ENCODE measurements at places on chromosomes 6 and 20. TPM values are rescaled to one million over a fixed set of nuclear protein-coding genes. Genes with fewer than 3 reads are reported as not detected.

Gene PRR18
- total RNA-seq, result not detected

Gene FAM83C
- total RNA-seq, result not detected

Gene UNC5CL
- not detected for total RNA-seq

Gene EDN1
- 2.9 TPM for total RNA-seq

Gene PSORS1C1
- 3.8 TPM for total RNA-seq

Gene COL20A1
- not detected for total RNA-seq

Gene MRAP2
- not detected for total RNA-seq

All from HFFc6 (cell line).